ENCODE measurements at places on chromosomes 16 and 17.

- DNase-seq, result no peak
Observed at GRCh38 chr17:83200751-83201150, 121.3 kb downstream of the METRNL start.

DNA sequence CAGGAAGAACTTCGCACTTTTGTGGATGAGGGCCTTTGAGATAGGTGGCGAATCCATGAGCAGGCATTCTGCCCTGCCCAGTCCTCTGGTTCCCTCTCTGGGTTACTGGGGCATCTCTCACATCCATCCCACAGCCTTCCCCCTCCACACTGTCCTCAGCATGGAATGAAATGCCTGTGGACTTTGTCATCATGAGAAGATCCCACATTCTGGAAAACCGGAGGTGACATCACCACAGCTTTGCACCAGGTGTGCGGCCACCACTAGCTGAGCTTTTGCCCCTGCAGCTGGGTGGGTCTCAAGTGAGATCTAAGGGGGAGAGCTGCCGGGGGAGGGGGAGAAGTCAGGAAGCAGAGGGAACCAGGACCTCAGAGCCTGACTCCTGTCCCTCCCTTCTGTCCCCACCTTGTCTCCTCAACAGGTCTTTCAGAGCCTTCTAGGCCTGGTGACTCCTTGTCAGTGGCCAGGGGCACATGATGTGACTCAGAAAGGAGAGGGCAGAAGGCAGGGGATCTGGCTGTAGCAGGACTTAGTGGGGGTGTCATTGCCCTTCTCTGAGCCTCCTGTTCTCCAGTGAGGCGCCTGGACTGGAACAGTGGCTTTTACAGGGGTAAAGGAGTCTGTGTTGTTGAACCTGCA, 40.0 kb upstream of the DLX4 start:
- no peak for DNase-seq

DNA sequence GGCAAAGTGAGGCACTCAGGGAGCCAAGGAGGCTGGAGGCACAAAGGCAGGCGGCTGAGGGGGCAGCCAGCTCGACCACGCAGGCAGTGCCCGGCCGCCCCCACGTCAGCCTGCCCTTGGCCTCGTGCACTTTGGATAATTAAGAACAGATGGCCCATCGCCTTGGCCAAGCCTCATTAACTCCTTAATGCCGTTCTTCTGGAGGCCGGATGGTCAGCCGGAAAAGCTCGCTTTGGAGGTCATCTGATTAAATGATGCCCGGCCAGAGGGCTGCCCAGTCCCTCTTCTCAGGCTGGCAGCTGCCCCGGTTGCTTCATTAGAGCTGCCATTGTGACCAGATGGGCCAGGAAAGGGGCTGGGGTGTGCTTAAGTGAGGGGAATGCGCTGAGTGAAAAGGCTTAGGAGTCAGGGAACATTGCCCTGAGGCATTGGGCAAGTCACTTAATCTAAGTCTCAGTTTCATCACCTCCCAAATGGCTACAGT, 364.0 kb downstream of the NPIPA8 start:
- DNase-seq, result no peak

GRCh38 chr17:61249649-61250299, 149.9 kb upstream of the TBX2 start:
- no peak for DNase-seq

- DNase-seq, result no peak
Observed at GRCh38 chr16:87017371-87018012, 299.7 kb downstream of the C16orf95 start.

GRCh38 chr17:58666858-58667267, 25.0 kb downstream of the TEX14 start:
- DNase-seq, result no peak

GRCh38 chr17:14321980-14322776, 21.3 kb downstream of the HS3ST3B1 start:
- no peak for DNase-seq

All from stimulated activated CD8-positive, alpha-beta memory T cell treated with anti-CD3 and anti-CD28 coated beads, Interleukin-2, amount 100 ng/mL, for 1 hour (primary cell).